ENCODE measurements at places on chromosomes 6 and 20.

- DNase-seq: no peak
Measured at GRCh38 chr6:111776236-111777221, 96.7 kb downstream of the FYN start.

DNA sequence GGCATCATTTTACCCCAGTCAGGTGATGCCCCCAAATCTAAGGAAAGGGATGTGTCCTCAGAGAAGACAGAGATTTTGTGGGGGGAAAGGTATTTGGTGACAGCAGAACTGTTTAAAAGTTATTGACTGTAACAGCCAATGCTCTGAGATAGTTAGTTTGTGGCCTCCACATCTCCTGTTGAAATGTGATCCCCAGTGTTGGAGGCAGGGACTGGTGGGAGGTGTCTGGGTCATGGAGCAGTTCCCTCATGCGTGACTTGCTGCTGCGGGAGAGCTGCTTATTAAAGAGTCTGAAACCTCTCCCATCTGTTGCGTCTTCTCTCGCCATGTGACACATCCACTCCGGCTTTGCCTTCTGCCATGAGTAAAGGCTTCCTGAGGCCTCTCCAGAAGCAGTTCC, 282.8 kb upstream of the FOXQ1 start:
- no peak for DNase-seq

DNA sequence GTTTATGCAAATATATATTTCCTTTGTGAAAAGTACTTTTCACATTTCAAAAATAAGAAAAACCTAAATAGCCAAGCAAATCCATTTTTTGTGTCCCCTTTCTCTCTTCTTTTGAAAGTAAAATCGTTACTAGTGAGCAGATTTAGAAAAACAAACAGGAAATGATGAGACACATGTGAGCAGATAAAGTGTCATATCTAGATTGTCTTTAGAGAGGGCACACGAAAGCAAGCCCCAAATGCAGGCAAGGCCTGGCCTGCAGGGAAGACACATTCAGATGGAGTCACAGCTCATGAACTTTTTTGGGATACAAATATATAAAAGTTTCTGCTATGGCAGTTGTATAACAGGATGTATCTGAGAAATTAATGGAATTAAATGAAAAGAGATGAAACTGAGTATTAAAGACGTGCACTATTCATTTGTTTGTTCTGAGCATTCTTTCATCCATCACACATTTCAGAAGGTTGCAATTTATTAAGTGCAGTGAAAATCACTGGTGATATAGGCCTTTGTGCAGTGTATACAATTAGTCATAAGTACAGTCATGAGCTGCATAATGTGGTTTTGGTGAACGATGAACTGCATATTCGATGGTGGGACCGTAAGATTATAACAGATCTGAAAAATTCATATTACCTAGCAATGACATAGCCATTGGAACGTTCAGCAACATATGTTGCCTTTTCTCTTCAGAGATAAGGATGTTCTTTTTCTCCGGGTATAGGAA, 101.4 kb downstream of the PACRG start:
- DNase-seq: no peak

DNA sequence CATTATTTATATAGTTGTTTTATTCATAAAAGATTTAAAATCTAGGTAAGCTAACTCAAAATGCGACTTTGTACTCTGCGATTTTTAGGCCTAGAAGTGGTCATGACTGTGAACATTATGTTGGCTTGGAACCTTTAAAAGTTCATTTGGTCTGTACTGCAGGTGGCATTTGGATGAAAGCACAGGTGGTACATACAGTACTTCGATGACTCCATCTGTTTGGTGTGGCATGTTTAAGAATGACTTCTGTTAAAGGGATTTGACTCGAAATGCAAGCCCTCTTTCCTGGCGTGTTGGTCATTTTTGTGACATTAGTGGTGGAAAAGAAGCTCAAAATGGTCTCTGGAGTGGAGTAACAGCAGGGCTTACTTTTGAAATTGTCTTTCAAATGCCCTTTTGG, 118.1 kb downstream of the UST start:
- DNase-seq: no peak

DNA sequence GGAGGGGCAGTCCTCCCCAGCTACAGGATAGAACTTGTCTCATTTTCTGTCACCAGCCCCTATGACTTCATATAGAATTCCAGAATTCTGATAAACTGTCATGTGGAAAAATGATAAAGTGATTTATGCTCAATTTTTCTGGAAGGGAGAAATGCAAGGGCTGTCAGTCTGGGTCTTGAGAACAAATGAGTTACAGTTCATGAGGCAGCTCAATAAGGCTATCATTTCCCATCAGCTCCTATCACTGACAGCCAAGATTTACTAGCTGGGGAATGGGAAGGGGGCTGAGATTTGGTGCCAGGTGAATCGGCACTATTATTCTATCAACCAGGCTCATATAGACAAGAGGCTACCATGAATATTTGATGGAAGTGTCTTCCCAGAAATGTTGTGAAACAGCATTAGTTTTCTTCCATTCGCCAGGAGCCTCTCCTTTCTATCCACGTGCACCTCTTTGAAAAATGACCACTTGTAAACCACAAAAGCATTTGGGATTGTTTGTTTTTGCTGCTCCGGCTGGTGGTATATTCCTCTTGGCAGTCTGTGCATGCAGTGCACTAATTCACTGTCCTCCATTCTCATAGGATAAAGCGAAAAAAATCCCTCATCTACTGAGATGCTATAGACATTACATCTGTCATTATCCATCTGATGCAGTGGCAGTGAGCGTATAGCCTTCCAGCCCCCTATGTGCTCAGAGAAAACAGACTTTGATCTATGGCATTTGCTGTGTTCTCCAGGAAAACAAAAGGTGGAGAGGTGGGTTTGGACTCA, 528.7 kb upstream of the RNF217 start:
- DNase-seq: no peak

GRCh38 chr6:134175532-134176263, 123.3 kb upstream of the SLC2A12 start:
- DNase-seq: peak; percentile 62

- DNase-seq: no peak
Measured at GRCh38 chr20:6212903-6213302, 90.1 kb upstream of the FERMT1 start.

DNA sequence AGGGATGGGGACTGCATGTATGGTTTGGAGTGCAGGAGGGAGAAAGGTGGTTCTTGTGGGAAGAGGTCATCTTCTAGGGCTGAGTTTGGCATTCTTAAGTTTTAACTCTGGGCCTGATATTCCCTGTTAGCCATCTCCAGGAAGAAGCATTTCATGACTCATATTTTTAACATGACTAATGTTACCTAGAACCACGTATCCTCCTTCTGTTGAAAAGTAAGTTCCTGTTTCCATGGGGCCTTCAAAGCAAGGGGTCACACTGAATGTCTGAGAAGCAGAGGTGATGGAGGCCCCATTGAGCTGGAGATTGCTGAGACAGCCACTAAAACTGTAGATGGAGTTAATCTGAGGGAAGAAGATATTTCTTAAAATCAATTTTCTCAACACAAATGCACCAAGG, 30.2 kb downstream of the FAM229B start:
- DNase-seq: no peak

DNA sequence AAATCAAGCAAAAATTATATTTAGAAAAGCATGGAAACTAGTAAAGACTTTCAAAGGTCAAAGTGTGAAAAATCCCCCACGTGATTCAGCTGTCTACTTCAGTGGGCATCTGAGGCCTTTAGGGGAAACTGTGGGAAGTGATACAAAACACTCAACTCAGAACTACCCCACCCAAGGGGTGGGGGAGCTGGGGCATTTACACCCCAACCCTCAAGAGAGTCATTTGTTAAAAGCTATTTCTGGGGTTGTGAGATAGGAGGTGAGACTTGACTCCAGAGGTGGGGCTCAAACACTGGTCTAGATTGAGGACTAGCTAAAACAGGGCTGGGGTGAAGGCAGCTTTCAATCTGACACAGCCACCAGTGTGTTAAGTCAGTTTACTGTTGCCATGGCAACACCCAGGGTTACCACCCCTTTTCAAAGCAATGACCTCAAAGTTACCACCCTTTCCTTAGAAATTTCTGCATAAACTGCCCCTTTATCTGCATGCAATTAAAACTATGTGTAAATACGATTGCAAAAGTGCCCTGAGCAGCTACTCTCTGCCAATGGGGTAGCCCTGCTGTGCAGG, 9.9 kb upstream of the GTSF1L start:
- no peak for DNase-seq

- no peak for DNase-seq
Measured at GRCh38 chr6:3296537-3296936, 37.8 kb downstream of the PSMG4 start.

DNA sequence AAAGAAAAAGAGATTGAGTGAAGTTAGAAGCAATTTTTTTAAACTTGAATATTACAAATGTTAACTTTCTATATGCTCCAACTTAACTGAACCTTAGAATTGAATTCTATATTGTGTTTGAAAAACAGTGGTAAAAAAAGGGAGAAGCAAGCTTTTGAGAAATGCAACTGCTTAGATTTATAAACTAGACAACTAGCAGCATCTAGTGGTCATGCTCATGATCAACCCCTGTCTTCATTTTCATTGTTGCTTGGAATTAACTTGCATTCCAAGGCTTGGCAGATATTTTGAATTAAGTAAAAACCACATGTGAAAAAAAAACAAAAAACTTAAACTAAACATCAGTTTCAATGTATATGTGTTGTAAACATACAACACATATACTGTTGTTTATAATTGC, 113.1 kb downstream of the C6orf58 start:
- DNase-seq: no peak

DNA sequence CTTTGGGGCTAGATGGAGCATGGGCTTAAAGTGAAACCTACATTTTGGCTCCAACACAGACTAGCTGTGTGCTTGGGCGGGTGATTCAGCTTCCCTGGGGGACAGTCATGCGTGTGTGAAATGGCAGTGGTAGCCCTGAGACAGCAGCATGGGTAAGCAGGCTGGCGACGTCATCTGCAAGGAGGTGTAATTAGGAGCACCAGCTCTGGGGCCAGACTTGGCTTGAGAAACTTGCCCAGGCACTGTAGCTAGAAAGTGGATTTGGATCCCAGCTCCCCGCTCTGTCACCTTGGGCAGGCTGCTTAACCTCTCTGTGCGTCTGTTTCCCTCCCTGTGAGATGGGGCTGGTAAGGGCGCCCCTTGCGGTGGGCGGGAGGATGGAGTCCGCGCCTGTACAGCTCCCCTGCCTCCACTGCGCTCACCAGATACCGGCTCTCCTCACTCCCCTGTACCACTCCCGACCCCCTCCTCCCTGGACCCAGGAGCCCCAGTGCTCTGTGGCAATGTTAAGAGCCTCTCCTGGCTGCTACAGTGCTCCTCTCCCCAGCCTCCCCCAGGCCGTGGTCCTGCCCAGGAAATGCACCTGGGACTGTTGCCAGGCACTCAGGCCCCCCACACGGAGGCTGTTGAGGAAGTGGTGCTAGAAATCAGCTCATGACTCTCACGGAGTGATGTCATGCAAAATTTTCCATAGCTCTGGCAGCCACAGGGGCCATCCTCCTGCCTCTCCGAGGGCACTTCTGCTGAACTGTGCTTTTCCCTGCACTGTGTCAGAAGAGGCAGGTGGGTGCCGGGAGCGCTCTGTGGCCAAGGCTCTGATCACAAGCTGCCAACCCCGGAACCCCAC, 44.6 kb downstream of the SYNJ2 start:
- peak; percentile 52 for DNase-seq

- DNase-seq: peak; percentile 62
Measured at GRCh38 chr6:28863604-28864325, 60.0 kb downstream of the TRIM27 start.

GRCh38 chr6:54440549-54440948, 132.3 kb downstream of the TINAG start:
- DNase-seq: no peak

- DNase-seq: no peak
Measured at GRCh38 chr20:24767623-24768100, 181.4 kb upstream of the CST7 start.

DNA sequence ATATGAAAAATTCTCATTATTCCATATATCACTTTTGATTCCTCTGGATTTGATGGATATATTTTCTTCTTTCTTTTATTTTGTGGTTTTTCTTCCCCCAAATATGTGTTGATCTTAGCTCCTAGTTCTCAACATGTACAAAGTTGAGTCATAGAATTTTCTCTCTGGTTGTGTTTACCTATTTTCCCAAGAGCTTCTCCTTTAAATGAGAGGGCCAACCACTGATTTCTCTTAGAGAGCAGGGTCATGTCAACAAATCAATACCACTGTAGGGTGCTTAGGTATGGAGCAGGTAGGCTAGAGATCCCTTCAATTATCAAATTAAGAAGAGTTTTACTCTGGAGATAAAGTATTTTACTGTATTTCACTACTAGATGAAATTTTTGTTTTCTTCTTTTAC, 145.7 kb downstream of the BMP5 start:
- no peak for DNase-seq

GRCh38 chr6:76861403-76861802, 601.9 kb downstream of the HTR1B start:
- DNase-seq: no peak
